ENCODE measurements at places on chromosomes 2 and 18.

- no peak for DNase-seq
Measured at GRCh38 chr2:229578052-229578846, 136.1 kb downstream of the DNER start.

- DNase-seq = no peak
Measured at GRCh38 chr2:114022360-114023085, 132.6 kb downstream of the ACTR3 start.

DNA sequence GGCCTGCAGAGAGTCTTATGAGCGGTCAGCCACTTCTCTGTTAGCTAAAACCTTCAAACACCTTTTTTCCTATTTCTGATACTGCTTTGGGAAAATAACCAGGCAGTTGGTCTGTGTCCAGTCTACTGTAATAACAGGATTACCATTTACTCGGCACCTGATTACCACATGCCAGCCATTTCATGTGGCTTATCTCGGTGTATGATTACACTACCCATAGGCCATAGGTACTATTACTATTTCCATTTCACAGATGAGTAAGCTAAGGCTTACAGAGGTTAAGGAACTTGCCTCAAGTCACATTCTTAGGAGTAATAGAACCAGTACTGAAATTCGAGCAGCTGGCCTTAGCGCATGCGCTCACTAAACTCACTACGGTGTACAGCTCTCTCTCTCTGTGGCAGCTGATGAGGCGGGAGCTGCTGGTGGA, 147.2 kb upstream of the L3MBTL4 start:
- DNase-seq = no peak

DNA sequence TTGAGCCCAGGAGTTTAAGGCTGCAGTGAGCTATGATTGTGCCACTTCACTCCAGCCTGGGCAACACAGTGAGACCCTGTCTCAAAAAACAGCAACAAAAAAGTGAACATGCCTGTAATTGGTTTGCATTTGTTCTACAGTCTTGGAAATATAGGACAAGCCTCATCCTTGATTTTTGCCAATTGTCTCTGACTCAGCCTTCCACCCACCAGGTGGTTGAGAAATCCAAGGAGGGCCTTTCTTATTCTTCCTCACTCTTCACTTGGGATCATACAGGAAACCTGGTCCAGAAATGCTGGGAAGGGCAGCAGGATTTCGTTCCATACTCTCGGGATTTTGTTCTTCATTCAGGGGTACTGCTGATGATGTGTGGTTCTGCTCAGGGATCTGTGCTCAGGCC, 94.6 kb downstream of the CDC42EP3 start:
- no peak for DNase-seq

GRCh38 chr18:57793302-57793986, 9.7 kb downstream of the ATP8B1 start:
- DNase-seq = no peak

GRCh38 chr2:28544405-28544921, 48.6 kb downstream of the PLB1 start:
- no peak for DNase-seq

DNA sequence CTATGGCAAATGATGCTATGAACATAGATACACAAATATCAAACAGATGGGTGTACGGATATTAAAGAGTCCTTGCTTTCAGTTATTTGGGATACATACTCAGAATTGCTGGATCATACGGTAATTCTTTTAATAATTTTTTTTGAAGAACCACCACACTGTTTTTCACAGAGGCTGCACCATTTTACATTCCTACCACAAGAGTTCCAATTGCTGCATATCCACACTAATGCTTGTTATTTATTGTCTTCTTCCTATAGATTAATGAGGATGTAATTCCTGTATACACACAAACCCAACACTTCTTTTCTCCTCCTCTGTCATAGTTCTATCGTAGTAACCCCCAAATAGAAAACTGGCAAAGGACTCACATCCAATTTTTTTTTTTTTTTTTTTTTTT, 21.7 kb downstream of the CD302 start:
- DNase-seq = no peak

GRCh38 chr2:20592106-20593071, 58.5 kb downstream of the HS1BP3 start:
- no peak for DNase-seq

GRCh38 chr2:226862623-226863022, 26.8 kb downstream of the RHBDD1 start:
- DNase-seq = no peak

GRCh38 chr2:146785101-146785500, 1059.7 kb upstream of the ACVR2A start:
- DNase-seq = no peak

- no peak for DNase-seq
Measured at GRCh38 chr18:31046916-31047315, 4.4 kb upstream of the DSC3 start.

GRCh38 chr2:20129331-20130159, 78.1 kb upstream of the LAPTM4A start:
- DNase-seq = no peak

GRCh38 chr18:23986600-23987359, 27.8 kb upstream of the TTC39C start:
- DNase-seq = no peak

GRCh38 chr2:96535331-96535730, 1.2 kb upstream of the ARID5A start:
- no peak for DNase-seq

DNA sequence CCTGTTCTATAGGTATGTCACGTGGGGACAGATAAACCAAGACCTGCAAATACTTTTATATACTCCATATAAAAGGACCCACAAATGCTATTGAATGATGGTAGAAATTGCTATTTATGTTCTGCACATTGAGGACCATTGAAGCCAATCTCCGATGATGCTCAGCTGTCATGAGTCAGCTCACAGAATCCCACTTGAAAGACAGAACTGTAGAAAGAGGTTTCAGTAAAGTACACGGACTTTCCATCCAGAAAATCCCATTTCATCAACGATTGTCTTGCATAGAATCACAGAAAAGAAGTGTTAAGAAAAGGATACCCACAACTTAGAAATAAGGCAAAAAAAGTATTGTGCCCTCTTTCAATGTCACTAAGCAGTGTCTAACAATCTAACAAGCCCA, 169.0 kb upstream of the COPS8 start:
- DNase-seq = no peak

- no peak for DNase-seq
Measured at GRCh38 chr2:195659114-195659513, 2.1 kb downstream of the SLC39A10 start.

DNA sequence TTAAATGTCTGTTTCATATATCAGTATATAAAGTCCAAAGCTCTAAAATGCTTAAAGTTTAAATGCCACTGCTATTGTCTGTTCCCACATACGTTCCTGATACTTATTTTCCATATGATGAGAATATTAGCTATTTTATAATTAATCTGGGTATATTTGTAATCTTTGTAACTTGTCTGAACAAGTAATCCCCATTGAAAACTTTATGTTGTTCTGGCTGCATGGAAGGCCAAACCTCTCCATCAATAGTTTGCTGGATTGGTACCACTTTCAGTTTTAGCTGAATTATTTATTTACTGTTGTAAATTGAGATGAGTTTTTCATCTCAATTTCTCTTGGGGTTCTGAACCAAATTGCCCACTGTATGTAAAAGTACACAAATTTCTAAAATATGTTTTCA, 1.5 kb downstream of the MBD5 start:
- DNase-seq = no peak

DNA sequence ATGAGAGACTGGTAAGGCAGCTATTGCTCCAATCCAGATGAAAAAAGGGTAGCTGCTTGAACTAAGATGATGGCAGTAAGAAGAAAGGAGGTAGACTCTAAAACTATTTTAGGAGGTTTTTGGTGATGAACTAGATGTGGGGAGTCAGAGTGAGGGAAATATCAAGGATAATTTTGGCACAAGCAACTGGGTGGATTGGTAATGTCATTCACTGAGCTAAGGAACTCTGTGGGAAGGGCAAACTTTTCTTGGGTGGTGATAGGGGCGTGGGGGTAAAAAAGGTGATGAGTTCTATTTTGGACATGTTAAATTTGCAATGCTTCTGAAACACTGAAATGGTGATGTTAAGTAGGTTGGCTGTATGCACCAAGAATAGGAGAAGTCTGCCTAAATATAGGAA, 19.3 kb downstream of the PAIP2B start:
- DNase-seq = no peak

DNA sequence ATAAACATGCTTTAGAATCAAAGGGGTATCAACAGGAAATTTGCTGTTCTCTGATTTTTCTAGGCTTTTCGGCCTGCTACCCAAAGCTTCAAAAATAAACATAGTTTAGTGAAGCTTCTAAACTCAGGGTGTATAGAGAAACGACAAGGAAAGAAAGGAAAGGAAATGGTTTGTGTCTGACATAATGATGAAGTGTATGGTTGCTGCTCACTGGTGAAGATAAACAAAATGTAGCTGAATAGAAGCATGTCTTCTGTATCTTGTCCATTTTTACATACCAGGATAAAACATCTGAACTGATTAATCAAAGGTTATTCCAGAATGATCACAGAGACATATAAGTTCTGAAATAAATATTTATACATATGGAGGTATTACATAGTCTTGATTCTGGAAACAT, 1324.6 kb upstream of the NRXN1 start:
- DNase-seq = no peak

GRCh38 chr2:170924969-170925368, 4.1 kb upstream of the GORASP2 start:
- DNase-seq = no peak

- DNase-seq = no peak
Measured at GRCh38 chr2:240310645-240311044, 124.8 kb upstream of the GPC1 start.

- no peak for DNase-seq
Measured at GRCh38 chr18:48784656-48785055, 166.1 kb downstream of the SMAD7 start.

DNA sequence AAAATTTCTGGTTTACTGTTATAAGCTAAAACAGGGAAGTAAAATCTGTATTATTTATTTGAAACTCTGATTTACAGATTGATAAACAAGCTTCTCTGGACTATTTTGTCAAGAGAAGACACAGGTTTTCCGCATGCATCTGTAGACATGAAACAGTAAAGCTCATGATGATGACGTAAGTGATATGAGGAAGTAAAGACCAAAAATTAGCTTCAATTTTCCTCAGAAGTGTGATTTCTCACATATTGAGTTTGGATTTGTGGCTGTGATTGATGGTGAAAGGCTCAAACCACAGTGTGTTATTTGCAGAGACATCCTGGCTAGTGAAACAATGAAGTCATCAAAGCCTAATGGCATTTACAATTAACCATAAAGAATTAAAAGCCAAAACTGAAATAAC, 12.6 kb upstream of the LONRF2 start:
- no peak for DNase-seq

DNA sequence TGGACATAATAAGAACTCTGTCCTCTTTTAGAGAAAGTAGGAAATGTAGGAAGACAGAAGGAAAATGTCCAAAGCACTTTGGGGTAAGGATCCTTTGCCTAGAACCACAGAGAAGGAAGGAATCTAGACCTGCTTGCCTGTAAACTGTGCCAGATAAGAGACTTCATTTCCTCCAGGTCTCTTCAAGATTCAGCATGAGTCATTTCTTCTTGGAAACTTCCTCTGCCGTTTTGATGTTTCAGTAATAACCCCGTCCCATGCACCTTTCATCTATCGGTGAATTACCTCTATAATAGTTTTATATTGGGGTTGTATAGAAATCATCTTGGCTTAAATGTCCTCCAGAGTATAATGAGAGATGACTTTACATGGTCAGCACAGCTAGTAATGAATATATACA, 63.2 kb upstream of the LRATD1 start:
- DNase-seq = no peak

DNA sequence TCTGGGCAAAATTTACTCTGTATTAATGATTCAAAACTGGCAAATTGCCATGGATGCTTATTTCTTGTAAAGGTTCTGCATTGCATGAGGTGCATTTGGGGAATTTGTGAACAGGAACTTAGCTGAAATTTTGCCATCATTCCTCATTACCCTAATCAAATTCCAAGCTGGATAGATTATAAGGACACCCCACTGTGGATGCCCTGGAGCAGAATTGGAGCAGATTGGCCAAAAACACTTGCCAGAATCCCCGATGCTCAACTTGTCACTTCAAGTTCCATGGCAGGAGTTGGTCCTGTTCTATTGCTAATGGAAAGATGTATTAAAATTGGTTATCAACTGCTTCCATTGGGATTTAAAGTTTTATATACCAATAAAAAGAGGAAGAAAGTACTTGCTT, 237.9 kb downstream of the CCDC102B start:
- no peak for DNase-seq

- peak; percentile 45 for DNase-seq
Measured at GRCh38 chr2:26605195-26605998, 35.8 kb downstream of the CIB4 start.

- no peak for DNase-seq
Measured at GRCh38 chr2:191049728-191050639, 36.0 kb upstream of the STAT1 start.

DNA sequence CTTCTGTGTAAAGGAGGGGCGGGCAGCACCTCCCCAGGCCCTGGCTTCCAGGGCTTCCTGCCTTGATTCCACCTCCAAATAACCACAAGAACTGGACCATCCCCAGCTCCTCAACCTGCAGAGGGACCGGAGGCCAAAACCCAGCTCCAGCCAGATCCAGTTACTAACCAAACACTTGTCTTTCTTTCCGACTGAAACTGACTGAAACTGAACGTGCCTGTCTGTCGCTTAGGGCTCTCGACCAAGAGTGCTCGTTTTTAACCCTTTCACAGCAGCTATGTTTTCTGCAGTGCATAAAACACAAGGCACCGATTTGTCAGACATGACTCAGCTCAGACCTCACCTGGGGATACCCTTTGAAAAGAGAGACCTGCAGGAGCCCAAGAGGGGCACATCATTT, 249.9 kb upstream of the SIX2 start:
- DNase-seq = no peak

DNA sequence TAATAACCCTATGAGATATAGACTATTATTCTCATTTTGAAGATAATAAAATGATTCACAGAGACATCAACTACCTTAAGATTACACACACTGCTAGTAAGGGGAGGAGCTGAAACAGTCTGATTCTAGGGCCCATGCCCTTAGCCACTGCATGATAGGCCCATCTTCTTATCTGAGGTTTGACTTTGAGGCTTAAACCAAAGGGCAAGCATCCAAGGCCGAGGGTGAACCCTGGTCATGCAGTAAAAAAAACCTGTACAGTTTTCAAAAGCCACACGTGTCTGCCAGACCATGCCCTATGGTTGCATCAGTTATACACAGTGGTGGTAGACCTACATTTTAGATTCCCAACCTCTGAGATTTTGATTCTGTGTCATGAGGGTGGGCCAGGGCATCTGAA, 44.8 kb downstream of the POLE4 start:
- no peak for DNase-seq

- no peak for DNase-seq
Measured at GRCh38 chr2:148900350-148900837, 25.4 kb downstream of the KIF5C start.

DNA sequence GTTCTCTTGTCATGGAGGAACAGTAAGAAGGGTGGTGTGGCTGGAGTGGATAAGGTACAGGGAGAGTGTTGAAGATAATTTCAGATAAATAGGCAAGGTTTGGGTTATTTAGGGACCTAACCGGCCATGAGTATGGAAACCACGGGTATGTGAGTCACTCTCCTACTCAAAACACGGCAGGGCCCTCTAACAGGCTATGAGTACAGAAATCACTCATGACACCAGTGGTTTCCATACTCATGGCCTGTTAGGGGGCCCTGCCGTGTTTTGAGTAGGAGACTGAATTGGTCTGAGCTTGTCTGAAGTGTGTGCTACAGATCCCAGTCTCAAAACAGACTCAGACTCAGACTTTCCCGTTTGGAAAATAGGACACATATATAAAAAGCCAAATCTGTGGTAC, 428.4 kb upstream of the HNMT start:
- DNase-seq = no peak

GRCh38 chr2:10305715-10306114, 3.0 kb downstream of the HPCAL1 start:
- DNase-seq = no peak

All from activated T-cell treated with anti-CD3 and anti-CD28 coated beads, Interleukin-2, amount 50 U/mL, for 24 hours (primary cell).